SHP77 treated with DMSO at 0.1 percent for 48 hours (cell line): ENCODE measurements at places on chromosomes 4 and X.

- DNase-seq: no peak
These were observed 7.3 kb upstream of the RAB9A start for GRCh38 chrX:13681595-13681994.

DNA sequence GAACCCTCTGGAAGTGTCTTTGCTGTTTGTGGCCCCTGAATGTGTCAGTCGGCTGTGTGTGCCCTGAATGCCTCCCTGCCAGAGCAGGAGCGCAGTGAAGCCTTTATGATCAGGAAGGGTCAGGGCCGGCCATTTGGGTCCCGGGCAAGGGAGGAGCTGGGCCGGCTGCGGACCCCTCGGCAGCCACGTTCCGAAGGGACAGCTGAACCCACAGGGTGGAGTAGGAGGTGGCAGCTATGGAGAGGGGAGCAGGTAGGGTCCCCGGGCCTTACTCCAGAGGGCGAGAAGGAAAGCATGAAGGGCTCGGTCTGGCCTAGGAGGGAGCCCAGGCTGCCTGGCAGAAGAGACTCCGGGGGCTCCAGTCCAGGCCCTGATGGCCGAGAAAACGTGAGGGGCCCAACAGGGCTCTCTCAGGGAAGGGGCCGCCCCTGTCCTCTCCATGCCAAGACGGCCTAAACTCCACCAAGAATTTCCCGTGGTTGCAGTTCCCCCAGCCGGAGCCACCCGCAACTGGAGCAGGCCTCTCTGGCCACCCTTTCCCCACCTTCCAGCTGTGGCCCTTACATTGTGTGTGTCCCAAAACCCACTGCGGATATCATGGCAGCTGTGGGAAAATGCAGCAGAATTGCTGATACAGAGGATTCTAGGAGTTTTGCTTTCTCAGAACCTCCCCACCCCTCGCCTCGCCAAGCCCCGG lies 182.2 kb upstream of the STK26 start:
- DNase-seq: no peak

GRCh38 chrX:155747520-155747919 lies 133.6 kb upstream of the VAMP7 start:
- no peak for DNase-seq

DNA sequence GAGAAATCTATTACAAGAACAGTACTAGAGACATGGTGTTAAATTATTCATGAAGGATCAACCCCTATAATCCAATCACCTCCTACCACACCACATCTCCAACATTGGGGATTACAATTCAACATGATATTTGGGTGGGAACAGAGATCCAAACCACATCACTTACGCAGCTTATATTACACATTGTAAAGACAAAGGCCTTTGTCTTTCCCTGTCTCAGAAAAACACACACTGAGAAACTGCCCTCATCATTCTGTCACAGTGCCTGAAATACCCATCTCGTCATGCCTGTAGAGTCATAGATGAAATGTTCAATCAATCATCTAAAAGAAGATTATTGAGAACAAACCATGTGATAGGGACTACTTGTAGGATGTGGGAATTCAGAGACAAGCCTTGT lies 558.8 kb upstream of the GRIA3 start:
- DNase-seq: no peak

- no peak for DNase-seq
These were observed 255.0 kb downstream of the MAGEB5 start for GRCh38 chrX:26470941-26471340.

DNA sequence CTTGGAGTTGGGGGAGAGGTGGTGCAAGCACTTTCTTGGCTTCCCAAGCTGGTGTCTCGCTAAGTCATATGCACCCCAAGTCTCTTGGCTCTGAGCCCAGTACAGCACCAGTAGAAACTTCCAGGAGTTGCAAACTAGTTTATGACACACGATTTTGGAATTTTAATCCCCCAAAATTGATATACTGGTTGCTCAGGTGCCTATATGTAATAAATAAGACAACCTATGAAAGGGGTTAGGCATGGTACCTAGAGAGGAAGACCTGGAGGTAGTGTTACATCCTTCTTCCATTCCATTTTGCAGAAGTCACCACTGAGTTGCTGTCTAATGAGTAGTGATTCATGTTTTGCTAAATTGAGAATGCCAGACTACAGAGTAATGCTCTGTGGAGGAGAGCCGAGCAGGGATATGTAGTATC lies 4.3 kb upstream of the SLC4A4 start:
- DNase-seq: no peak

- no peak for DNase-seq
These were observed 33.6 kb upstream of the RPL34 start for GRCh38 chr4:108586778-108587177.

- no peak for DNase-seq
These were observed 296.2 kb upstream of the AMOT start for GRCh38 chrX:113136836-113137235.

DNA sequence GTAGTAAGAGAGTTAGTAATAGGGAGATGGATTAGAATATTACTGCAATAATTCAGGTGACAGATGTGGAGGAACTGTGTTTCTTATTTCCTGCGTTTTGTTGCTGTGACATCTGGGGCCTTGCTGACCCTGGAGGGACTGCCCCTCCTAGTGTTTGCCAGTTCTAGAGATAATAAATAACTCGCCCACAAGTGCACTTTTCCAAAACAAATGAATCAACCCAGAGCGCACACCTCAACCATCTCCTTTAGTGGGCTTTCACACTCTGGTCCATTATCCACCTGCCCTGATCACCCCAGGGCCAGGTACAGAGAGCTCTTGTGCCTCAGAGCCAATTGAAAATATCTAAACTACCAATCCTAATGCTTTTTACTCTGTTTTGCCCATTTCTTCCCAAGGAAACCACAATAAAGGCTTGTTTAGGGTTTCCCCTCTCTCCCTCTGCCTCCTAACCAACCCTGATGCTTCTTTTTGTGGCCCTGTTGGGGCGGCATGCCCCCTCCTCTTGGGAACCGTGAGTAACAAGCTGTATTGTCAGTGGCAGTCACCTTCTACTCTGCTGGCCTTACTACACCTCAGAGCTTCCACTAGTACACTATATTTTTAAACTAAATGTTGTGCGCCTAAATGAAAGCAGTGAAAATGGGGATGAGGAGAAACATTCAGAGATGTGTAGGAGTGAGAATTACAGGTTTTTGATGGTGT lies 270.5 kb downstream of the TENM3 start:
- no peak for DNase-seq

DNA sequence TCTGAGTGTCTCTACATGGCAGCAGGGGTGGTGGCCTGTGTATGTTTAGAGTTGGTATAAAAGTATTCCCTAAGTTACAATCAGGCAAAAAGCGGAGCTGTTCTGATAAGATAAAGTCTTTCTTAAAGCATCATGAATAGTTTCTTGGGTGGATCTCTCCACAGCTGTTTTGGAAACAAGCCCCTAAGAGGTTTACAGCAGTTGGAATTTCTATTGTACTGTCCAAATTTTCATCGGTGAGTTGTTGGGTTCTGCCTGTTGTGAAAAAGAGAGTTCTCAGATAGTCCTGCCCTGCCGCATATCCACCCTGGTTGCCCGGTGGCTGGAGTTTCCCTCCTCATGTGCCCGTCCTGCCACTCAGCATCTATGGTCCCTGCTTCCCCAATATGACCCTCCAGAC lies 50.1 kb downstream of the C4orf51 start:
- no peak for DNase-seq

DNA sequence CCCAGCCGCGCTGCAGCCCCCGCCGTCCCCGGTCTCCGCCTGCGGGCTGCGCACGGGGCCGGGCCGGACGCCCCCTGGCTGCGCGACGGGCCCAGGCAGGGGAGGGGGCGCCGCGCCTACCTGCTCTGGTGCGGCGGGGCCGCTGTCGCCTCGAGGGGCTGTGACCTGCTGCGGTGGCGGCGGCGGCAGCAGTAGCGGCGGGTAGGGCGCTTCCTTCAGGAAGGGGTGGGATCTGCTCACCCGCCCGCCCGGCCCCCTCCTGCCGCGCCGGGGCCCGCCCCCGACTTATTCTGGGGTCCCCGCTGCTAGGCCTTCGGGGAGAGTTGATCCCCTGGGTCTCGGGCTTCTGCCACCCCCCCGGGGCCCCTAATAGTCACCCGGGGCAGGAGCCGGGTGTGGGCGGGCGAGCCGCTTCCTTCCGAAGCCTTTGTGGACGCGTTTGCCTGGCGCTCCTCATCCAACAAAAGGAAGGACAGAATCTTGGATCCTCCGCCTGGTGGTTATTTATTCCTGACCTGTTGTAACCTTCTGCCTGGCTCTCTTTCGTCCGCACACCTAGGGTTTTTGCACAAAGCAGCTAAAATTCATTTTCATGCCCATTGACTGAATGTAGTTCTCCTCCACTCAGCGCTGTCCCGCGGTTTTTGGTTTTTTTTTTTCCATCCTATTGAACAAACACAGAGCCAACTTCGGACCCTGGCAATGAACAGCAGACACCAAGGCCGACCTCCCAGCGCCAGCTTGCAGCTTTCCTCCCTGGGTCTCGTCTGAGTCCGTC lies at the start of gene TMEM150C:
Gene TMEM150C, minus strand, starts transcription at position 203 of the 778 bp plus-strand sequence. CDS start 57,331 bp downstream, outside the sequence.
- DNase-seq: no peak

GRCh38 chr4:158958489-158959270 lies 144.2 kb upstream of the RAPGEF2 start:
- DNase-seq: no peak

- DNase-seq: no peak
These were observed 284.8 kb downstream of the UNC5C start for GRCh38 chr4:95263960-95264359.

DNA sequence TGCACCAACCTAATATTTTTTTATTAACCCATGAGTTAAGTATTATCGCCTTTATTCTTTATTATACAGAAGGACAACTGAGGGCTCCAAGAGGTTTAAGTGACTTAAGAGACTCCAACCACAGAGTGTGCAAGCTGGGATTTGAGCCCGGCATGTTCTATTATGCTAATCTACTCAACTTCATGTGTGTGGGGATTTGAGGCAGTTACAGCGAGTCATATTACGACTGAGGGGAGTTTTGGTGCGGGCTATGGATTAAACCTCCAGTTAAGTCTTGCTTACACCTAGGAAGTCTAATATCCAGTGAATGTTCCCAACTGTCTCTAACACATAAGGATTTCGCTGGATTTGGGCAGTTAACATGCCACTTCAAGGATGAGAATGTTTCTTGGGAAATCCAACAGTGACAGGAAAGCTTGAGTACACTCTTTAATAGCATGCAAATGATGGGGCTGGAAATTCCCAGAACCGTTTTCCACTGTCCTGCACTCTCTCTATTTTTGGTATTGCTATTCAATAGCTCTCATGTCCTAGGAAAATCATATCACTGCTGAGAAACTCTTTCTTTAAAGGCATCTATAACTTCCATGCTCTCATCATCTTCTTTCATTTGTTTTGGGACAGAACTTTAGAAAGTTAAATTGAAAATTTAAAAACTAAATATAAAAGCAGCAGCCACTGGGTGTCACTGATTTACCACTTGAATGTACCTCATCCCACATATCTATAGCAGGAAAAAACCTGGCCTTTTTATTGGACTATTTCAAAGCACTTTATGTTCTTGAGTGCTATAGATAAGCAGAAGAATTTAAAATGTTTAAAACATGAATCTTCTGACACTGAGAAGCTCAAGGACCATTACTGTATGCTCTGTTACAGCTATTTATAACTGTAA lies 165.1 kb upstream of the TTC29 start:
- DNase-seq: no peak

- DNase-seq: no peak
These were observed 130.0 kb upstream of the MAP9 start for GRCh38 chr4:155506745-155507144.

GRCh38 chr4:47814618-47815295 lies 23.1 kb downstream of the CORIN start:
- no peak for DNase-seq

- no peak for DNase-seq
These were observed 415.0 kb upstream of the INTU start for GRCh38 chr4:127217586-127218229.

- DNase-seq: peak; percentile 21
These were observed 10.0 kb downstream of the FAM184B start for GRCh38 chr4:17771284-17771908.

DNA sequence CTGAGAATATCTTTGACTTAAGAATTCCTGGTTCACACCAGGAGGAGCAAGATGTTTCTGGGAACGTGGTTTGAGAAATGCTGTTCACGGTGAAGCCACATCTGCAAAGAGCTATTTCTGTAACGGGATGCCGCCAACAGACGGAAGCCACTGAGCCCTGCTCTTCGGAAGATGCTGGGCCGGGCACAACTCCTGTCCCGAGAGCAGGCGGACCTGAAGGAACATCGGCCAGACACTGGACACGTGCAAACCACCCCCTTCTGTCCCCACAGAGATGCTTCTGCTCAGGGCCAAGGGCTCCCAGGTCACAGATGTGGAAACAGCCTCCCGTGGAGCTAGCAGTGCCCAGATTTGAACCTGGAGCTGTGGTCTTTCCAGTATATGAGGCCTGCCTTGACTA lies 24.3 kb downstream of the HMX1 start:
- no peak for DNase-seq

GRCh38 chr4:127015667-127016117 lies 617.1 kb upstream of the INTU start:
- DNase-seq: no peak

DNA sequence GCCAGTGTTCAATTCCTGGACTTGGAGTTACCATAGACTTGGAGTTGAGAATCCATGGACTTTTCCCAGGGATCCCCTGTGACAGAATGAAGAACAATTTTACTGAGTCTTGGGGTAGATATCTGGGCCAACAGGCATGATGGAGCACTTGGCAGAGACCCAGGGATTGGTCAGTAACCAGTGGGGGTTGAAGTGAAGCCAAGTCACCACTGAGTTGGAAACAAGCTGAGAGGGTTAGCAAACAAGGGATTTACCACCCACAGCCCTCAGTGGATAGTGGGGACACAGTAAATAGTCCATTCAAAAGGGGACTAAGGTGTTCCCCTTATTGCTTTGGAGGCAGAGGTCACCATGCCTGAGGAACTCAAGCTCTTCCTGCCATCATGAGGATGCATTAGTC lies 281.7 kb downstream of the PPP1R2C start:
- no peak for DNase-seq

DNA sequence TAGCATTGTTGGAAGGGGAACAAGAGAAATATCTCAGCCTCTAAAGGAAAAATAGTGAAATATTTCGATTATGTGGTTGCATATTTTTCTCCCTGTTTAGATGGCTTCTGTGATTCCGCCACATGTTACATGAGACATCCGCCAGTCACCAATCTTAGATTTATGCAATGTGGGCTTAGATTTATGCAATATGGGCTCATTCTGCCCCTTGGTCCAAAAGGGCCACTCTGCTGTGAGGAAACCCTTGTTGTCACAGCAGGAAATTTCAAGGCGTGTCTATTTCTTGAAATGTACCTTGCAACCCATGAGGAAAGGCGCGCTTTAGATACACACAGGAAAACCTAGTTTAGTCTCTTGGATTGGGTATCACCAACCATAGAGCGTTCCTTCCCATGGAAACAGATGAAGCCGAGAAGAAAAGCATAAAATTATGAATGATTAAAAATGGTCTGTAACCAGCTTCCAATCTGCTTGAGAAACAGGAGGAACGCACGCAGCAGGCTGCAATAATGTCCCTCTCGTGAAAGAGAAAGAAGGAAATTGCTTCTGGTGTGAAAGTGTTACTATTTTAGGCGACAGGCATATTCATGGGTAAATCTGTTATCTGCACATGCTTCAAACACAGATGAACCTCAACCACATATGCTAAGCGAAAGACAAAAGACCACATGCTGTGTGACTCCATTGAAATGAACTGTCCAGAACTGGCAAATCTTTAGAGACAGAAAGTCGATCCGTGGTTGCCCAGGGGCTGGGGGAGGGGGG lies 3.7 kb downstream of the RS1 start:
- no peak for DNase-seq
